ENCODE measurements at places on chromosomes 12 and 14. TPM values are rescaled to one million over a fixed set of nuclear protein-coding genes. Genes with fewer than 3 reads are reported as not detected.

NR1H4 gene
- total RNA-seq = not detected

DNA sequence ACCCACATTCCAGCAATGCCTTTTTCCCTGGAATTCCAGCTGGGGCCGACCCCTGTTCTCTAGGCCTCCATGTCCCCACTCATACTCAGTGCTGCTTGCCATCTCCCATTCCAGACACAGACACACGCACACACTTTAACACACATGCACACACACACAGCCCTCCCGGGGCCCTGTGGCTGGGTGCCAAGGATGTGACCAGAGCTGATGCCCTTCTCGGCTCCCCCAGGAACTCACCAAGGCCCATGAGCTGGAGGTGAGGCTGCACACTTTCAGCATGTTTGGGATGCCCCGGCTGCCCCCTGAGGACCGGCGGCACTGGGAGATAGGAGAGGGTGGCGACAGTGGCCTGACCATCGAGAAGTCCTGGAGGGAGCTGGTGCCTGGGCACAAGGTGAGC is 4.3 kb downstream of the PLEKHG6 start:
- DNase-seq = no peak

DNA sequence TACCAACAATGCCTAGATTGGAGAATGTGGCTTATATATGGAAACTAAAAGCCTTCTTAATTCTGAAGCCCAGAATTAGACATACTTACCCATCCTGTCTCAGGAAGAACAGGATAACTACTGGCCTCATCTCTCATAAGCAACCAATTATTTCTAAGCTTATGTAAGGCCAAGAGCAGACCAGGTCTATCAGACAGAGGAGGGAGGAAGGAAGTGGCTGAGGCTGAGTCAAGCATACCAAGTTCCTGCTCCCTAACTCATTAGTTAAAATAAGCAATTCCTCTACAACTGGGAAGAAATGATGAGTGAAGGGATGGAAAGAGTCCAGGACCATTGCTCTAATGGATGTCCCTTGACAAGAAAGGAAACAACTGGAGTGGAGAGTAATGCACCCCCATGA is 27.0 kb upstream of the INSM2 start:
- no peak for DNase-seq

- no peak for DNase-seq
Observed at GRCh38 chr12:4157122-4157521, 116.4 kb upstream of the CCND2 start.

IAPP gene
- not detected for total RNA-seq

DNA sequence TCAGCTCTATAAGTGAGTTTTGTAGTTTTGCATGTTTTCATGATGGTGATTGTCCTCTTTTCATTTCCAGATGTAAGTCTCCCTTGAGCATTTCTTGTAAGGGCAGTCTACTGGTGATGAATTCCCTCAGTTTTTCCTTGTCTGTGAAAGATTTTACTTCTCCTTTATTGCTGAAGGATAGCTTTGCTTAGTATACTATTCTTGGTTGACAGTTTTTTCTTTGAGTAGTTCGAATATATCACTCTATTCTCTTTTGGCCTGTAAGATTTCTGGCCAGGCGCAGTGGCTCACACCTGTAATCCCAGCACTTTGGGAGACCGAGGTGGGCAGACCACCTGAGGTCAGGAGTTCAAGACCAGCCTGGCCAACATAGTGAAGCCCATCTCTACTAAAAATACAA is 23.6 kb downstream of the SIX4 start:
- DNase-seq = no peak

- no peak for DNase-seq
Observed at GRCh38 chr14:89454996-89455395, 38.0 kb upstream of the FOXN3 start.

- no peak for DNase-seq
Observed at GRCh38 chr12:93302331-93303229, 75.1 kb upstream of the NUDT4 start.

- DNase-seq = no peak
Observed at GRCh38 chr12:3000548-3001275, 41.5 kb downstream of the TEAD4 start.

DNA sequence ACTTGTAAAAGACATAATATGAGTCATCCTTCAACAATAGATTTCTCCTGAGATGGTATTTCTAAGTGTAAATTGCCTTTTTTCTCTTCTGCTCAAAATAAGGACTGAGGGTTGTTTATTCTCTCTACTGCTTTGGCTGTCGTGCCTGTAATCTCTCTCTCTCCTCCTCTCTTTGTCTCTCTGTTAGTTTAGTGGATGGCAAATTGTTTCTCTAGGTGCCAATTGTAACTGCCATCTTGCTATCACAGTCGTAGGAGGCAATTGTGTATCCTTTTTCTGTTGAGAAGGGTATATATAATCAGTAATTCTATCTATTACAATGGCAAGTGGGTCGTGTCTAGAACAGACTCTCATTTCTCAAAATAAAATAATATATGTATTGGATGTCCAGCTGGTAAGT is 545.0 kb upstream of the FBXO33 start:
- DNase-seq = no peak

DNA sequence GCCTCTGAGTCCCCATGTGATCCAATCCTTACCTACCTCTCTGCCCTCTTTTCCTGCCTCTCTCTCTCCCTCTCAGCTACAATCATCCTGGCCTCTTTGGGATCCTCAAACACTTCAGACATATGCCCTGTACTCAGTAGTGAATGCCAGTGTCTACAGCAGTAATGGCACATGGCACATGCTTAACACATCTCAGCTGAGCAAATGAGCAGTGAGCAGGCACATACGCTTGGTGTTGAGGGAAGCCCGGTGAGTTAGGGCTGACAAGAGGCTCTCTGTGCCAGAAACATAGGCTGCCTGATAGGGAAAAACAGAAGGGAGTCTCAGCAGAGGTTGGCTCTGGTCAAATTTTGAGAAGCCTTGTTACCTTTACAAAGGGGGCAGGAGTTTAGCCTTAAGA is 409.1 kb downstream of the TMEM132D start:
- no peak for DNase-seq
